Calu3 (cell line): ENCODE measurements at places on chromosomes 3 and 15.

GRCh38 chr15:50873935-50874361, 34.5 kb upstream of the AP4E1 start:
- peaks cover 4% of the 10 kb centered on the region for H3K36me3 ChIP-seq
- H3K27ac ChIP-seq = peak overlapping the region; percentile 25
- peaks cover 40% of the 10 kb centered on the region for H3K27me3 ChIP-seq
- peaks cover 44% of the 10 kb centered on the region for H3K4me1 ChIP-seq
- peak overlapping the region; percentile 3 for H3K4me3 ChIP-seq
- DNase-seq = peak; percentile 43

GRCh38 chr3:195704433-195704999, 16.3 kb upstream of the MUC20 start:
- peaks cover 45% of the 10 kb centered on the region for H3K36me3 ChIP-seq
- no peak overlapping the region for H3K27ac ChIP-seq
- H3K27me3 ChIP-seq = no peaks in the 10 kb centered on the region
- DNase-seq = no peak
- H3K4me3 ChIP-seq = no peak overlapping the region

- no peak overlapping the region for H3K4me3 ChIP-seq
- H3K4me1 ChIP-seq = peaks cover 29% of the 10 kb centered on the region
- H3K27me3 ChIP-seq = no peaks in the 10 kb centered on the region
Observed at GRCh38 chr3:112362221-112362620, 29.3 kb downstream of the CD200 start.

DNA sequence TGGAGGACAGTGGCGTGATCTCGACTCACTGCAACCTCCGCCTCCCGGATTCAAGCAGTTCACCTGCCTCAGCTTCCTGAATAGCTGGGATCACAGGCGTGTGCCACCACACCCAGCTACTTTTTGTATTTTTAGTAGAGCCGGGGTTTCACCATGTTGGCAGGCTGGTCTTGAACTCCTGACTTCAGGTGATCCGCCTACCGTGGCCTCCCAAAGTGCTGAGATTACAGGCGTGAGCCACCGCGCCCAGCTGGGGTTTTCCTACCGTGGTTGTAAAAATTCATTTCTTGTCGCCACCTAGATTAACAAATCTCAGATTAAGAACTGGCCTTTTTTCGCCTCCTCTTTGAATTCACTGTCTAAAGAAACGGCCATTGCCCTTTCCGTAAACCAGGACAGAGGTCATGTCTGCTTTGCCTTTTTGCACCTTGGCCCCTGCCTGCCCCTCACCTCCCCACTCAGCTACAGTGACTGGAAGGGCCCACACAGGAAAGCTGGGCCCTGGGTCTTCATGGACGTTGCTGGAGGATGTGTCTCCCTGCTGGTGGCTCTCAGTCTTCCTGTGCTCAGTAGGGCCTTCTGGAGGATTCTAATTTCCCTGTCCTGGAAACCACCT, 17.2 kb downstream of the ZNF710 start:
- H3K27me3 ChIP-seq = no peaks in the 10 kb centered on the region
- no peaks in the 10 kb centered on the region for H3K4me1 ChIP-seq
- H3K4me3 ChIP-seq = no peak overlapping the region

DNA sequence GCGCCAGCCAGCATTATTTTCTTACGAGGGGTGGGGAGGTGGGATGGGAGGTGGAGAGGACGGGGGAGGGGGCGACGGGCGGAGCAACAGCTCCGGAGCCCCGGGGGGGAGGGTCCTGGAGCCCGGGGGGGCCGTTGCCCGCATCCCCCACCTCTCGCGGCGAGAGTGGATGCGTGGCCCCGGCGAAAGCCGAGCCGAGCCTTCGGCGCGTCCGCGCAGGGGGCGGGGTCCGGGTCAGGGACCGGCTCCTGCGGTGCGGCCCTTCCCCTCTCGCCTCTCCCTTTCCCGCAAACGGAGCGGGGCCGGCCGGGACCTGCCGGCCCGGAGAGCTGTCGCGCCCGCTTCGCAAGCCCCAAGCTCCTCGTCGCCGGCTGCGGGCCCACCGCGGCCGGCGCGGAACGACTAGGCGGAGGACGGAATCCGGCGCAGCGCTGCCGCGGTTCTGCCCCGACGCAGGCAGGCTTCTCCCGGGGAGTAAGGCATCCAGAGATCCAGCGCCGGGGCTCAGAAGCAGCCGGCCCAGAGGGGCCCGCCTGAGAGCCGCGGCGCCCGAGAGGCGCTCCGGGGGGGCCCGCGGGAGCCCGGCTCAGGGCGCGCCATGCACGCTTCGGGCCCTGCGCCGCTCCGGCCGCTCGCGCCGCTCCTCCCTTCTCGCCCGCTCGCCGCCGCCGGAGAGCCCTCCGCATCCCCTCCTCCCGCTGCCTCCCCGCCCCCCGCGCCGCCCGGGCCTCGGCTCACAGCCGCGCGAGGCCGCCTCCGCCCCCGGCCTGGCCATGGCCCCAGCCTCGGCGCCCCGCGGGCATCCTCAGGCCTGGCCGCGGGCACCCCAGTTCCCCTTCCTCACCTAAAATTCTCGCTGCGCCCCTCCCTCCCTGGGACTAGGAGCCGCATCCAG, 459 bp upstream of the ADCY5 start:
- no peak overlapping the region for H3K27ac ChIP-seq
- peaks cover 7% of the 10 kb centered on the region for H3K4me1 ChIP-seq
- peak; percentile 29 for DNase-seq
- peak overlapping the region; percentile 68 for H3K4me3 ChIP-seq
- peaks cover 10% of the 10 kb centered on the region for H3K36me3 ChIP-seq
